Fibroblast of the conjunctiva (primary cell): ENCODE measurements at places on chromosomes 7 and 10.

DNA sequence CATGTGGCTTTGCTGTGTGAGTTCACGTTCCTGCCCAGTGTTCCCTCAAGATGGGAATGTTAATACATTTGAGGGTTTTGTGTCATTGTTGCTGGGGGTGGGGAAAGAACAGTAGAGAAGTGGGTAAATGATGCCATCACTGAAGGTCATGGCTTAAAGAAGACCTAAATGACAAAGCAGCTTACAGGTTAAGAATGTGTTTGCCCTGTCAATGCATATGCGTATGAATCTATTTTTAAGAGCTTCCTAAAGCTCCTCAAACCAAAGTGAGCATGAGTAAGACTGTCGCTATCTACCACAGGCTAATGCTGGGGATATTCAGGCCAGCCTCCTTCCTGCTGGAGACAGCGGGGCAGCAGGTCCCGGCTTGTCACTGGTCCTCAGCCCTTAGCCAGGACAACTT is 162.9 kb downstream of the CREB5 start:
- DNase-seq: no peak

DNA sequence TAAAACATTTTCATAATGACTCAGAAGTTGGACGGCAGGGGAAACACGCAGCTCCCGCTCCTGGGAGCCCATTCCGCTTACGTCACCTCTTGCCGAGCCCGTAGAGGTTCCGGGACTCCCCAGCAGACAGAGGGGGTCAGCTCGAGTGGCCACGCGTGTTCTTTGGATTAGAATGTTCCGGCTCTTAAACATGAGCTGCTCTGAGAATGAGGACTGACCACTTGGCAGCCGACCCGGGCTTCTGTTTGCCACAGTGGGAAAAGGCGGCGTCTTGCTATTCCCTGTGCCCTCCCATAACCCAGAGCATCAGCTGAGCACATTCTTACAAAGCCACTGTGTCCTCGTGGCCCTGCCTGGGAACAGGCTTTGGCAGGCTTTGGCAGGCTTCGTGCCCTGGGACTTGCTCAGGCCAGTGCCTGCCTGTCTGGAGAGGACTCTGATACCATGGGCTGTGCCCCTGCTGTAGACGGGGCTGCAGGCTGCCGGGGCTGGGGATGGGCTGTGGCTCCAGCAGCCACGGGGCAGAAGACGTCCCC is 40.1 kb downstream of the PFKP start:
- peak; percentile 89 for DNase-seq

- DNase-seq: no peak
Measured at GRCh38 chr7:151117565-151117964, 31.3 kb downstream of the AGAP3 start.

DNA sequence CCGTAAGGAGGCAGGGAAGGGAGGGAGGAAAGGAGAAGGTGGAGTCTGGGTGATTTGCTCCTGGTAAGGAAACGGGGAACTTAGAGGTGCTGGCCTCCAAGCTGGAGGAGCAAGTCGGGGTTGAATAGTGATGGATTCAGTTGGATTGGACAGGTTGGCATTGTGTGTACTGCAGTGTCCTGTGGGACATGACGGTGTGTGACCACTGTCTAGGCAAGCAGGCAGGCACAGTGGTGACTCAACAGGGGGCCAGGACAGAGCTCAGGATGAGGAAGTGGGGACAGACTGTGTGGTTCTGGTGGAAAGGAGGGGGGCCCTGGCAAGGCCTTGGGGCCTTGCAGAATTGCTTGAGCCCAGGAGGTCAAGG is 48.8 kb downstream of the COL26A1 start:
- DNase-seq: no peak

- no peak for DNase-seq
Measured at GRCh38 chr7:55189146-55189766, 170.4 kb downstream of the EGFR start.

- DNase-seq: no peak
Measured at GRCh38 chr7:157797361-157797760, 460.6 kb downstream of the DNAJB6 start.
